ENCODE measurements at places on chromosomes 12 and 14.

DNA sequence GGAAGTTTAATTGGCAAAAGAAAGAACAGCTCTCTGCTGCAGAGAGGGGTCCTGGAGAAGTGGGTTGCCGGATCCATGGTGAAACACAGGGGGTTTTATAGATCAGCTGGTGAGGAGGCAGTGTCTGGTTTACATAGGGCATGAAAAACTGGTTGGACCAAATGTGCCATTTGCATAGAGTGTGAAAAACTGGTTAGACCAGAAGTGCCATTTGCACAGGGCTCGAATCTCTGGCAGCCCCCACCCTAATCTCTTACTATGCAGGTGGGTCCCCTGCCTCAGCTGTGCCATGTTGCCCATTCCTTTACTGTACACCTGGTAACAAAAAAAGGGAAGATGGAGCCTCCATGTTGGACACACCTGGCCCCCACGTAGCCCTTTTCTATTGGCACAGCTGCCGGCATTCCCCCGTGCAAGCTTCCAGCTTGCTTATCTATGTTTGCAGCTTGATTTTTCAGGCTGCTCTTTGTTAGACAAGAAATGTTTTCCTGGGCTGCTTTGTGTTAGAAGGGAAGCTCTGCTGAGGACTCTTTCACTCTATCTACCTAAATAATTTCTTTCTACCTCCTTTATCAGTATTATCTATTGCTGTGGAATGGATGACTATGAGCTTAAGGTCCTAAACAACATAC lies 61.1 kb upstream of the TMEM132D start:
- no peak overlapping the region for H3K27ac ChIP-seq
- H3K36me3 ChIP-seq, result no peaks in the 10 kb centered on the region
- H3K4me3 ChIP-seq, result no peak overlapping the region

GRCh38 chr12:57225680-57226210 lies 3.8 kb upstream of the SHMT2 start:
- H3K27ac ChIP-seq, result no peak overlapping the region
- H3K36me3 ChIP-seq, result no peaks in the 10 kb centered on the region
- no peak overlapping the region for H3K4me3 ChIP-seq
- peaks cover 8% of the 10 kb centered on the region for H3K27me3 ChIP-seq
- peaks cover 91% of the 10 kb centered on the region for H3K4me1 ChIP-seq

- H3K4me3 ChIP-seq, result no peak overlapping the region
- no peak for DNase-seq
- H3K36me3 ChIP-seq, result no peaks in the 10 kb centered on the region
- no peaks in the 10 kb centered on the region for H3K27me3 ChIP-seq
- no peaks in the 10 kb centered on the region for H3K4me1 ChIP-seq
These were observed 195.8 kb upstream of the PZP start for GRCh38 chr12:9404031-9404430.

DNA sequence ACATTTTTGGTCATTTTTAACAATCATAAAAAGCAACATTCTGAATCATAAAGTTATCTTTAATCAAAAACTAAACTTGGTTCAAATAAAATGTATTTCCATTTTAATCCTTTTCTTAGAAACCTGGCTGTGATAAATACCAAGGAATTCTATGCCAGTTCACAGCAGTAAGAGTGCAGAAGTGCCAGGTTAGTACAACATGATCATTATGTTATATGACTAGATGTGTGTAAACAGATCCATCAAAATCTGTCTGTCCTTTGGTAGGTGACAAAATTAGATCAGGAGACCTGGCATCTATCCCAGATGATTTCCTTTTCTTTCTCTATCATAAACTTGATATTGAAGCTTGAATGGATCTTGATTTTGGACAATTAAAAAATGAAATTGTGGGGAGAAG lies 200.6 kb upstream of the STXBP6 start:
- DNase-seq, result no peak
- no peaks in the 10 kb centered on the region for H3K27me3 ChIP-seq
- no peaks in the 10 kb centered on the region for H3K4me1 ChIP-seq
- no peak overlapping the region for H3K27ac ChIP-seq
- no peaks in the 10 kb centered on the region for H3K36me3 ChIP-seq

- H3K4me1 ChIP-seq, result no peaks in the 10 kb centered on the region
- H3K4me3 ChIP-seq, result no peak overlapping the region
- no peaks in the 10 kb centered on the region for H3K36me3 ChIP-seq
- no peaks in the 10 kb centered on the region for H3K27me3 ChIP-seq
- H3K27ac ChIP-seq, result no peak overlapping the region
- no peak for DNase-seq
These were observed 39.8 kb upstream of the CRACR2A start for GRCh38 chr12:3792623-3793288.

- no peaks in the 10 kb centered on the region for H3K36me3 ChIP-seq
- peak overlapping the region; percentile 56 for H3K4me3 ChIP-seq
- peak overlapping the region; percentile 90 for H3K27ac ChIP-seq
- H3K27me3 ChIP-seq, result no peaks in the 10 kb centered on the region
- no peak for DNase-seq
These were observed 13.0 kb upstream of the LRRC23 start for GRCh38 chr12:6891646-6892001.

- no peak overlapping the region for H3K27ac ChIP-seq
- peaks cover 5% of the 10 kb centered on the region for H3K4me1 ChIP-seq
- H3K36me3 ChIP-seq, result no peaks in the 10 kb centered on the region
- no peak for DNase-seq
- H3K4me3 ChIP-seq, result no peak overlapping the region
These were observed 1.5 kb upstream of the GYS2 start for GRCh38 chr12:21606175-21606574.

DNA sequence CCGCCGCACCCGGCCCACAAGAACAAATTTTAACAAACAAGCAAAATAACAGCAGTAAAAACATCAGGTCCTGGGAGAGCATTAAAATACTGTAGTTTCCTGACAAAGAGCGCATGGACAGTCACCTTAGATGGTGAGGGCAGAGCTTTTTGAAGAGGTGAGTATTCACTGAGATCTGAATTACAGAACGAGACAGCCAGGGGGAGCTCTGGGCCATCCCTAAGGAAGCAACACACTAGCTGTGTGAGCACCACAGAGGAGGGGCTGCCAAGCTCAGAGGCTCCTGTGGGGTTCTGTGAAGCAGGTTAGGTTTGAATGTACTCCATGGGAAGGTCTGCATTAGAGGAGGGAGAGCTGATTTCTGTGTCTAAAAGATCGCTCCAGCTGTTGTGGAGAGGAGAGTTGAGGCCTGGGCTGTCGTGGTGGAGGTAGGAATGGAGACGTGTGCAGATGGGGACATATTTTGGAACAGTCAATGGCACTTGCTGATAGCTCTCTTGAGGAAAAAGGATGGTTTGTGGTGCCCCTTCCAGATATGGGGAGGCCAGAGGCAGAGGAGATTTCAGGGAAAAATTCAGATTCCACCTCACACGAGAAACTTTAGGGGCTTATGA lies 72.9 kb downstream of the TRAFD1 start:
- H3K27ac ChIP-seq, result no peak overlapping the region
- H3K4me3 ChIP-seq, result no peak overlapping the region
- peaks cover 41% of the 10 kb centered on the region for H3K36me3 ChIP-seq
- H3K27me3 ChIP-seq, result no peaks in the 10 kb centered on the region
- peak; percentile 24 for DNase-seq

GRCh38 chr14:102092806-102093205 lies 6.0 kb upstream of the HSP90AA1 start:
- H3K4me1 ChIP-seq, result peaks cover 2% of the 10 kb centered on the region
- DNase-seq, result no peak
- no peaks in the 10 kb centered on the region for H3K27me3 ChIP-seq
- H3K27ac ChIP-seq, result no peak overlapping the region
- H3K36me3 ChIP-seq, result no peaks in the 10 kb centered on the region

- no peaks in the 10 kb centered on the region for H3K36me3 ChIP-seq
- no peaks in the 10 kb centered on the region for H3K27me3 ChIP-seq
- H3K27ac ChIP-seq, result no peak overlapping the region
- H3K4me1 ChIP-seq, result no peaks in the 10 kb centered on the region
- no peak overlapping the region for H3K4me3 ChIP-seq
These were observed 22.2 kb downstream of the JAG2 start for GRCh38 chr14:105146181-105146975.

GRCh38 chr14:75854111-75854799 lies 127.5 kb downstream of the TGFB3 start:
- DNase-seq, result no peak
- no peaks in the 10 kb centered on the region for H3K27me3 ChIP-seq
- H3K27ac ChIP-seq, result no peak overlapping the region
- peaks cover 3% of the 10 kb centered on the region for H3K36me3 ChIP-seq

DNA sequence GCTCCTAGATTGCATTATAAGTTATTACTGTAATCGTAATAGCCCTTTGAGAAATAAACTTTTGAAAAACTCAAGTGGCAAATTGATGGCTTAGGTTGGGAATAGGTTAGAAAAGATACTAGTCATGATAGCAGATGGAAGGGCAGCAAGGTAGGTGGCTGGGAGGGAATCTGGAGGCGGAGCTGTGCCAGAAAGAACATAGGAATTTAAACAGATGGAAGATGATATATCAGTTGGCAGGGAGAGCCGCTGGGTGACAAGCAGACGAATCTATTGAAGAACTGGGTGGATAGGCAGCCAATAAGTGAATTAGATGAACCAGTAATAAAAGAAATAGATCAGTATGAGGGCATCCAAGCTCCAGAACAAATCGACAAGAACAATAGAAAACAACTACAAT lies 142.1 kb downstream of the CNTN1 start:
- H3K27me3 ChIP-seq, result no peaks in the 10 kb centered on the region
- H3K4me1 ChIP-seq, result no peaks in the 10 kb centered on the region
- no peaks in the 10 kb centered on the region for H3K36me3 ChIP-seq
- H3K4me3 ChIP-seq, result no peak overlapping the region

DNA sequence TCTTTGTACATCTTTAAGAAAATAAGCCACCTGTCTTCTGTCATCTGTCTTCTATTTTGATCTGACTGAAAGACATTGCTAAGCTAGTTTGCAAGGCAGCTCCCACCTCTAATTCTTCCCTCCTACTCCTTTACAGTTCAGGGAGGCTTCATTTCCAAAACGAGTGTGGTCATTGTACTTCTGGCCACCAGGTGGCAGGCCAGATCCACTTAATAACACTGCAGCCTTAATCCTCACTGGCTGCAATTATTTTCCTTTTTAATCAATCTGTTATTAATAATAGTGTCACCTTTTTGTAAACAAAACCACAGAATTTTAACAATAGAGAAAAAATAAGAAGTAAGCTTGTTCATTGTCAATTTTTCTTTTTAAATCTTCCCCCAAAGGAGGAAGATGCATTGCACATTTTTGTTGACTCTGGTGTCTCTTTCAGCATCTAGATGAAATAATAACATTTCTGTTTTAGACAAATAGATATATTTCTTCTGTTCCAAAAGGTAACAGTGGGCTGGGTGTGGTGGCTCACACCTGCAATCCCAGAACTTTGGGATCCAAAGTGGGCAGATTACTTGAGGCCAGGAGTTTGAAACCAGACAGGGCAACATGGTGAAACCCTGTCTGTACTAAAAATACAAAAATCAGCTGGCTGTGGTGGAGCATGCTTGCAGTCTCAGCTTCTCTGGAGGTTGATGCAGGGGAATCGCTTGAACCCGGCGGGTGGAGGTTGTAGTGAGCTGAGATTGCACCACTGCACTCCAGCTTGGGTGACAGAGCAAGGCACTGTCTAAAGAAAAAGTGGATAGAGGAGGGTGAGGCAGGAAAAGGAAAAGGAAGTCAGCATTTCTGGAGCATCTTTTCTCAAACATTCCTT lies 23.3 kb downstream of the GABARAPL1 start:
- H3K4me3 ChIP-seq, result no peak overlapping the region
- H3K4me1 ChIP-seq, result peaks cover 13% of the 10 kb centered on the region
- no peak overlapping the region for H3K27ac ChIP-seq
- peak; percentile 25 for DNase-seq
- no peaks in the 10 kb centered on the region for H3K27me3 ChIP-seq

DNA sequence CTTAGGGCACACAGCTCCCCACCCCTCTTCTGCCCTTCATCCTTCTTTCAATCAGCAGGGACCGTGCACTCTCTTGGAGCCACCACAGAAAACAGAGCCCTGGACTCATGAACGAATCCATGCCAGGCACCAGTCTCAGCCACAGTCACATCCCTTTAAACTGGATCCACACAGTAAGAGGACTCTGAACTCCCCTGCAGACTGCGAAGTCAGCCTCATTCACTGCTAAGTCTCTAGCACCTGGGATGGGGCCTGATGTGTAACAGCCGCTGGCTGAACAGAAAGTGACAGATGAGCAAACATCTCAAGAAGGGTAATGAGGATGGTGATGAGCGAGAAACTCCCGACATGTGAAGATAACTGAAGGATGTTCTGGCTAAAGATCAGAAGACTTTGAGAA lies 45.8 kb upstream of the IQSEC3 start:
- no peaks in the 10 kb centered on the region for H3K36me3 ChIP-seq

DNA sequence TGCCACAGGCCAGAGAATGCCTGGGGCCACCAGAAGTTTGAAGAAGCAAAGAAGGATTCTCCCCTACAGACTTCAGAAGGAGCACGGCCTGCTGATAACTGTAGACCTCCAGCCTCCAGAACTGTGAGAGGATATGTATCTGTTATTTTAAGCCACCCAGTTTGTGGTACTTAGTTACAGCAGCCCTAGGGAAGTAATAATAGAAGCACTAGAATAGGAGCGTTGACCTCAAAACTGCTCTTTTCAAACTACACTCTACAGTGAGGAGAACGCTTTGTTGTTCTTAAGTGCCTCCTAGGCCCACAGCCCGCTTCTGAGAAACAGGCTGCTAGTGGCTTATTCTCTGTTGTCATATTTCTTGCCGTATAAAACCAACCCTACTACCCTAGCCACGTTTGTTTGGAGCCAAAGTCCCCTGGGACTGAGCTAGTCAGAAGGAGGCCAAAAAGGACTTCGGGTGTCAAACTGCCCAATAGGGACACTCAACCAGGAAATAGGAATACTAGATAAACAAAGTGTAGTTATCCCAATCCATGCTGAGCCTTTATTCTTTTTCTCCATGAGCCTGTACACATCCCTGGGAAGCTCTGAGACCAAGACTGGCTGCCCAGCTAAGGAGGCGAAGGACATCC lies 38.5 kb upstream of the FRS2 start:
- no peak overlapping the region for H3K4me3 ChIP-seq
- H3K27ac ChIP-seq, result no peak overlapping the region
- no peaks in the 10 kb centered on the region for H3K36me3 ChIP-seq
- no peaks in the 10 kb centered on the region for H3K27me3 ChIP-seq

- DNase-seq, result no peak
- H3K27ac ChIP-seq, result no peak overlapping the region
- H3K4me1 ChIP-seq, result no peaks in the 10 kb centered on the region
- no peak overlapping the region for H3K4me3 ChIP-seq
- no peaks in the 10 kb centered on the region for H3K27me3 ChIP-seq
- no peaks in the 10 kb centered on the region for H3K36me3 ChIP-seq
These were observed 113.9 kb downstream of the GCH1 start for GRCh38 chr14:54788701-54789100.

Measured in T-cell (primary cell).